ENCODE measurements at places on chromosomes 5 and 9.

DNA sequence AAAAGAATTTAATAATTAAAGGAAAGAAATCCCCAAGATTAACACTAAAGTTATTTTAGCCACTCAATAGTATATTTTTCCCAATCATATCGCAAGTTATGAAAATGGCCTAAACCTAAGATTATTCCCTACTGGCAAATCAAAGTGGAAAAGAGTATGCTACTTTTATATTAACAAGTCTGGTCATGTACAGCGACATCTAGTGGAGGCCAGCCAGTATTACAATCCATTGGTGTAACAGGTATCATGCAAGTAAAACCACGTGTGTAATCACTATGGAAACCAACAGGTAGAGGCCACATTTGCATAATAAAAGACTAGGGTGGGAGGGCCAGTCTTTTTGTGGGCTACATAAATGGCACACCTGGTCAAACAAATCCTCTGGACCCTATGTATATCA lies 976.4 kb upstream of the CDH9 start:
- DNase-seq, result no peak

DNA sequence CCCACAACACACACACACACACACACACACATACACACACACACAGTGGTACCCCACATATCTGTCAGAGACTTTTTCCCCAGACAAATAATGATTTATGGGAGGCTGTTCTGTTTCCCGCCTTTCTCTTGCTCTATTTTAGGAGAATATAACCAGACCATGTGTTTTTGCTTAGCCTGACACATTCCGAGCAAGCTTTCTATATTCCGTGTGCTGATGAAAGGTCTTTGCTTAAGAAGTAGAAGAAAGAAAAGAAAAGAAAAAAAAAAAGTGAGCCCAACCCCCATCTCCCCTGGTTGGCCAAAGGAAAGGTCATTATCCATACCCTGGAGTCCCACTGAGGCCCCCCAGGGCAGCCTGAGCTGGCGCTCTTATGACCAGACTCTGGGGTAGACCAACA lies 338.6 kb downstream of the SLIT3 start:
- DNase-seq, result no peak

GRCh38 chr9:120477534-120478001 lies 102.4 kb downstream of the CDK5RAP2 start:
- peak; percentile 66 for DNase-seq

- DNase-seq, result no peak
These were observed 3.9 kb upstream of the LPCAT1 start for GRCh38 chr5:1527533-1528205.

DNA sequence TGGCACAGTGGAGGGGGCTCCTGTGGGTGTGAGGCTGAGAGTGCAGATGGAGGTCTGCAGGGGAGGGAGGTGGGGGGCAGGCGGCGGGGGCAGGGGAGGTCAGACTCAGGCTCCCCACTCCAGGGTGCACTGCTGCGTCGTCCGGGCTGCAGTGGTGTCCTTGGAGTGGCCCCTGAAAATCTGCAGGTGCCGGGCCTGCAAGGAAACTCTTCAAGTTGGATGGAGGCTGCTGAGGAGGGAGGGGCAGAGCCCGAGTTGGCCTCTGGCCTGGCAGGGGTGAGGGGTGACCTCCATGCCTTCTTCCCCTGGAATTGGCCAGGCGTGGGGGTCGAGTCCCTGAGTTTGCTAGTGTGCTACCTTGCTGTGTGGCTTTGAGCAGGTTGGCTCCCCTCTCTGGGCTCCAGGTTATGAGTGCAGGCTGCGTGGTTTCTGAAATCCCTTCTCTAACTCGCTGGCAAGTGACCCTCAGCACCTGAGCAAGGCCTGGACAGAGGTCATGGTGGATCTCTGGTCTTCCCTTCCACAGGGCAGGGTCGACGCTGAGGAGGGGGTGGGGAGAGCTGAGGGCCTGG lies 888 bp downstream of the ADAMTSL2 start:
- DNase-seq, result no peak

DNA sequence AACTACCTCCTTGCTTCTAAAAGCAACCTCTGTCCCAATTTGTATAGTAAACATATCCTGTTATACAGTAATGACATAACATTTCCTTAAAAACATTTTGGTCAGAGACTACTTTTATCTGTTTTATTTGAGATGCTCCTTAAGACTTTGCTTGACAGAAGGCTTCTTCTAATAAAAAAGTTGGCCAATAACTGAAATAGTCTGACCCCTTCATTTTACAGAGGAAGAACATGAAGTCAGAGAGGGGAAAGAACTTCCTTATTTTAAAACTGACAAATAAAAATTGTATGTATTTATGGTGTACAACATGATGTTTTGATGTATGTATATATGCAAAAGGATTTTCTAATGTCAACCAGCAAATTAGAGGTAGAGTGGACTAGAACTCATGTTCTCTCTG lies 35.8 kb upstream of the SPARC start:
- DNase-seq, result no peak

All from NCI-H1694 (cell line).